ENCODE measurements at places on chromosomes 3 and 15. TPM values are rescaled to one million over a fixed set of nuclear protein-coding genes. Genes with fewer than 3 reads are reported as not detected.
A peak's percentile ranks its signal among the peaks of the same experiment; 100 is the strongest.

- ATAC-seq = no peak
Observed at GRCh38 chr3:152260026-152260425, 8.7 kb upstream of the MBNL1 start.

Gene CPLX3
- total RNA-seq = 0.15 TPM

GRCh38 chr3:73212683-73213082 is 151.2 kb downstream of the EBLN2 start:
- no peak for ATAC-seq

GRCh38 chr3:71416876-71417275 is 166.7 kb downstream of the FOXP1 start:
- peak; percentile 2 for ATAC-seq
